Right atrium auricular region (tissue), 2 donors: ENCODE measurements at places on chromosomes 1 and 21. TPM values are rescaled to one million over a fixed set of nuclear protein-coding genes. Genes with fewer than 3 reads are reported as not detected.

The C1orf87 gene
- total RNA-seq = not detected

The CYP4B1 gene
- 20.0 TPM for total RNA-seq

The INSRR gene
- total RNA-seq = not detected

The RPRD2 gene
- total RNA-seq = 18.5 TPM

The TLR5 gene
- total RNA-seq = 1.0 TPM

The BRINP3 gene
- total RNA-seq = 6.8 TPM

The OLFML3 gene
- total RNA-seq = 28.6 TPM
